Suppressor macrophage (primary cell): ENCODE measurements at places on chromosomes 2 and 18.
A peak's percentile ranks its signal among the peaks of the same experiment; 100 is the strongest.

DNA sequence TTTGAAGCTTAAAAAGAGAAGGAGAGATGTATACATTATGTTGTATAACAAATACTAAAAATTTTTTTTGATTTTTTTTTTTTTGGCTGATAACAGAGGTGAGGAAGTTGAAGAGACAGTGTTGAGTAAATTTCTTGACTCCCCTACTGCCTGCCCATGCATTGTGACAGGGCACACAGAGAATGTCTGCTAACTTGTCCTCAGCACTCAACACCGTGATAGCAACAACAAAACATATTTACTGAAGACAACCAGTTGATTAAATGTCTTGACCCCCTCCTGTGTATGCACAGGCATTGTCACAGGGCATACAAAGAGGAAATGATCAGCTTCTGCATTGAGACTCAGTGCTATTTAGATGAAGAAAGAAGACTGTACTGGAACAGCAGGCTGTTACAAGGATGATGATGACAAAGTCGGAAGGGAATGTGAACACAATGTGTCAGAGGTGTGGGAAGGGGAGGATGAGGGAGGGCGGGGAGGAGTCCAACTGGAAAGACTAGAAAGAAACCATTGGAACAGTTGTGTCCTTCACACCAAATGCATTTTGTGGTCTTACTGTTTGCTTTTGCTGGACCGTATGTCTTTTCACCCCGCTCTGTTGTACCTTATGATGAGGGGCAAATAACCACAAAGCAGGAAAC lies 89.5 kb downstream of the CERS6 start:
- DNase-seq, result peak; percentile 40

GRCh38 chr18:46480226-46480625 lies 176.8 kb downstream of the LOXHD1 start:
- no peak for DNase-seq

DNA sequence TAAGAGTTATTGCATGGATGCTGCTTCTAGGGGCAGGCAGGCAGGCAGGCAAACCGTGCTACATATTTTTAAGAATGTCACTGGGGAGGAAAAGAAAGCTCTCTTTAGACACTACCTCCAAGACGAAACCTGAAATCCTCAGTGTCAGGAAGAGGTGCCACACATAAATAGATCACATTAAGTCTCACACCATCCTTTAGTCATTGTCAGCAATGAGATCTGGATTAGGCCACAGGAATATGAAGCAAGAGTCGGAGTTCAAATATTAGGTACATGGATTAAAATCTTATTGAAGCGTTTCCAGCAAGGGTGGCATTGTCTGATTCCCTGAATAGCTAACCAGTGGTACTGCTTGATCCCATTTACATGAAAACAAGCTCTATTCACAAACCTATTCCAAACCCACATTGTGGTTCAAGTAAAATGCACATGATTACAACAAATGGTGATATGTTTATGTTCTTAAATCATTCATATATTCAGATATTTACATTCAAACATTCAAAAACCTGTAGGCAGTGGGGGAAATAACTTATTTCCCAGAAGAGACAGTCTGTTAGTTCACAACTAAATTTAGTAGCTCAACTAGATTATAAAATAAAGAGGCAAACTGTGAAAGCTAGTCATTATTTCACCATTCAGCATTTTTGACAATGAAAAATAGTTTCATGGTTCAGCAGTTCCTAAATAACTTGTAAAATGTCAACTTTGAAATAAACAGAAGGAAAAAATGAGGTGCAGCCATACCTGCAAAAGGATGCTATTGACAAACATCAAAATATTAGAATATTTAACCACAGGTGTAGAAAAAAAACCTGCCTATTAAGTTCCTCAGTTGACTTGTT lies 195.4 kb upstream of the SIX3 start:
- no peak for DNase-seq

- no peak for DNase-seq
These were observed 233.2 kb upstream of the SMAD7 start for GRCh38 chr18:49183921-49184320.

- no peak for DNase-seq
These were observed 226.2 kb upstream of the RAB6C start for GRCh38 chr2:129753261-129753660.

DNA sequence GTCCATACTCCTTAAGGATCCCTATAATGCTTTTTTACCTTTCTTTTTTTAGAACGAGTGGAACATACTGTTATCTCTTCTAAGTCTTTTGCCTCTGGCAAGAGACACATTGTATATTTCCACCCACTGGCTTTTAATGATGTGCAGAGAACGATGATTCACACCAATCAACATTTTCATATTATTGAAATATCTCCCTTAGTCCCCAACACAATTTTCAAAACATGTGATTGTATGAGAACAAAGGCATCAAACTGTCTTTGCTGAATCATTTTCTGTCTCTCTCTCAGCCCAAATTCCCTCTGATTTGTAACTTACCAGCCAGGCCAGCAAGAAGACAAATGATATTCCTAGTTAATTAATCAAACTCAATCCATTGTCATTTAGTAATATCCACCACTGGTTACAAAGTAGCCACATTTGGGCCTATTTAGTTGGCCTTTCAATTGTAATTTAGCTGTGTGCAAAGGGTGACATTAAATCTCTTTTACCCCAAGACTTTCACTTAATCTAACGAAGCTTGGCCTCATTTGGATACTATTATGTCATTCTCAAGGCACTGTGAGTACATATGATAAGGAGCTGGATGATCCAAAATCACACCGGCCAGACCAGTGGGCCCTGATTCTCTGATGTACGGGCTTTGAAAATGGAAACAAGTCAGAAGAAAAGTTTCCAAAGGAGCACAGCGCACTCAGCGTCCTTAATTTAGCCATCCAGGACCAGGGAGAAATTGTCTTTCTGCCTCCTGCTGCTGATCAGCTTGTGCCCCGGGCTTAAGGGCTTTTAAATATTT lies 185.1 kb downstream of the SCG2 start:
- DNase-seq, result no peak

DNA sequence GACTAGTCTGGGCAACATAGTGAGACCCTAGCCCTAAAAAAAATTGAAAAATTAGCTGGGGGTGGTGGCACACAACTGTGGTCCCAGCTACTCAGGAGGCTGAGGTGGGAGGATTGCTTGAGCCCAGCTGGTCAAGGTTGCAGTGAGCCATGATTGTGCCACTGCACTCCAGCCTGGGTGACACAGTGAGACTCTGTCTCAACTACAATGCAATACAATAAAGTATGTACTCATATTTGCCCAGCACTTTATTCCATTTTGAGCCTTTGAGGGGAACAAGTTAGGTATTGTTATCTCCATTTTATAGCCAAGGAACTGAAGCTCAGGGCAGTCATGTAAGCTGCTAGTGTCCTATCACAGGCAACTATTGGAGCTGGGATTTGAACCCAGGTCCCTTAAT lies 49.3 kb upstream of the PLB1 start:
- DNase-seq, result peak; percentile 42

- no peak for DNase-seq
These were observed 160.7 kb upstream of the HDAC4 start for GRCh38 chr2:239561446-239562001.

- no peak for DNase-seq
These were observed 58.7 kb downstream of the ITGB6 start for GRCh38 chr2:160141419-160141818.

GRCh38 chr2:121071034-121071504 lies 213.9 kb downstream of the TFCP2L1 start:
- DNase-seq, result peak; percentile 41

DNA sequence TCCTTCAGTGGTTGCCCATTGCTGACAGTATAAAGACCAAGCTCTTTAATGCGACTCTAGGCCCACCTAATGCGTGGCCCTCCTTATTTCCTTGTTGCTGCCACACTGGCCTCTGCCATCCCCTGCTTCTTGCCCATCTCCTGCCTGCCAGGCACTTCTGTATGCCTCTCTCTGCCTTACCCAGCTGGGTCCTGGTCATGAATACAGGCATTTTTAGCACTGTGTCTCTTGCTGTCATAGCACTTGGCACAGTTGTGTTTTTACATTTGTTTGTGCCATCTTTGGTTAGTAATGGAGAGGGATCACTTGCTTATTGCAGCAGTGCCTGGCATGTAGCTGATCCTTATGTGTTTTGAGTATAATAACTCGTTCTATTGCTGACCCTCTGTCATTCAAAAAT lies 38.7 kb downstream of the MAP4K4 start:
- DNase-seq, result no peak

- no peak for DNase-seq
These were observed 184.1 kb downstream of the C1D start for GRCh38 chr2:67878743-67879142.

- no peak for DNase-seq
These were observed 30.1 kb downstream of the KCTD18 start for GRCh38 chr2:200479692-200480265.

- no peak for DNase-seq
These were observed 8.3 kb downstream of the ZNF385B start for GRCh38 chr2:179853108-179853507.

- DNase-seq, result no peak
These were observed 486.3 kb downstream of the ARHGAP15 start for GRCh38 chr2:143615562-143615961.

DNA sequence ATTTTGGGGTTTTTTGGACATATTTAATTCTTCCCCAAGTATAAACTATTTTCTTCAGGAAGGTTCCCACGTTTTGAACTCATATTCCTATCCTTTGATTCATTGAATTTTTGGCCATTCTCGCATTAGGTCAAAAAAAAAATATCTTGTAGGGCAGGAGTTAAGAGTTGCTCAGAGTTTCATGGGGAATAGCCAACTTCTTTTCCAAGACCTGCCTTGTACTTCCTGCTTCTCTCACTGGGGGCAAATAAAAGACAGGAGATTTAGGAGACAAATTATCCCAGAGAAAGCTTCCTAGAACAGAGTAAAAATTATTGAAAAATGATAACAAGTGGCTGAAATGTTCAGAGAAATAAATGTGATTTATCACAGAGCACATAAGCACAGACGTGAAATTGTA lies 55.2 kb upstream of the BCL11A start:
- DNase-seq, result no peak

GRCh38 chr18:62991959-62992358 lies 276.6 kb downstream of the PHLPP1 start:
- no peak for DNase-seq

- DNase-seq, result peak; percentile 85
These were observed 49.0 kb upstream of the BCL2L11 start for GRCh38 chr2:111071600-111072171.

DNA sequence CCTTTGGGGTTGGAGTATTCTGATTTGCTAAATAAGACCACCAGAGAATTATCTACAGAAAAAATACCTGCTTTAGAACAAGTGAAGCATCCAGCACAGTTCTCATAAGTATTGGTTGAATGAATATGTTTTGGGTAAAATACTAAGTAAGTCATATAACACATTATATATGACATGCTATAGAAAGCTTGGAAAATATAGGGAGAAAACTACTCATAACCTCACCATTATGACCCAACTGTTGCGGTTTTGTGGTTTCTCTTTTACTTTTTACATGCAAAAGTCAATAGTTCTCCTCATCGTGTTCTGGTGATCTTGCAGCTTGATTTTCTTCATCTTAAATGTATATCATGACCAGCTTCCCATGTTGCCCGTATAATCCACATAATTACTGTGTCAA lies 66.2 kb downstream of the DIPK1C start:
- DNase-seq, result peak; percentile 40

GRCh38 chr2:224832207-224832606 lies 116.0 kb upstream of the CCDC195 start:
- no peak for DNase-seq

- no peak for DNase-seq
These were observed 758.4 kb upstream of the GCFC2 start for GRCh38 chr2:76469066-76469465.

DNA sequence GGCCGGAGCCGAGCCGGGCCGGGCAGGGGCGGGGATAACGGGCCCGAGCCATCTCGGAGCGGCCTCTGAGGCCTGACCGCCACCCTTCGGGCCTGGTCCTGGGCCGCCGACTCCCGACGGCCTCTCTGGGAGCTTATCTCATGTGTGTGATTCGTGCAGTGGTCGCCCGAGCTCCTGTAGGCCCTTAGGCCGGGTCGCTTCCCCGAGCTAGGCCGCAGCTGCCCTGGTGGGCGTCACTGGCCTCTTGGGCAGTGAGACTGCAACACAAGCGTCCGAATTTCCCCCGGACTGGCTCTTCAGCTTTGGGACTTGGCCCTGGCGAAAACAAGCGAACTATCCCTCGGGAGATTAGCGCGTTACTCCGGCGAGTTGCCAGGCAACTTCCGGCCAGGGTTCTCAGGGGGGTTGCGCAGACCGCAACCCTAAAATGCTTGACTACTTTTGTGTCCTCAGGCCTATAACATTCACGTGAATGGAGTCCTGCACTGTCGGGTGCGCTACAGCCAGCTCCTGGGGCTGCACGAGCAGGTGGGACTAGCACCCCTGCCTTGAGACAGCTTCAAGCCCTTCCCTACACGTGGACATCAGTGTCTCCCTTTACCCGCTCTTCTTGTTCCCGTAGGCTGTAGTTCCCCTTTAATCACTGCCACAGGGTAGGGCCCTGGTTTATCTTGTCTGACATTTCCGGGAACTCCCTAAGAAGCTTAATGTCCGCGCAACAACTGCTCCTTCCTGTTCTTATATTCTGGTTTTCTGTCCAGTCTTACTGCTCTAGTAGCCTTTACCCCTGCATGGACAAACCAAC lies 602 bp downstream of the SNX17 start:
- DNase-seq, result peak; percentile 86

DNA sequence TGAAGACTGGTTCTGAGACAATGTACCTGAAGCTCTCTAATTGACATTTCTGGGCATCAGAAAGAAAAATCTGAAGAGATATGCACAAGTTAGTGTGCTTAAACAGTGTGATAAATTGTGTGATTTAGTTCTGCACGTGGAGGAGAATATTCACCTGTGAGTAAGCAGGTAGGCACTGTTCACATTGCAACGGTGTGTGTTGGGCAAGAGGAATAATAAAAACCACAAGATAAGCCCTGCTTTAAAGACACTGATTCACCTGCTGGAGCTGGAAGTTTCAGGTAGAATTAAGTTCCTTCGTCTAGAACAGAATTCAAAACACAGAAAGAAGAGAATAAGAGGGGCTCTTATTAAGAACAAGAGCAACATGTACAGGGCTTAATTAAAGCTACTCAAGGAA lies 864.3 kb upstream of the SOX11 start:
- no peak for DNase-seq

DNA sequence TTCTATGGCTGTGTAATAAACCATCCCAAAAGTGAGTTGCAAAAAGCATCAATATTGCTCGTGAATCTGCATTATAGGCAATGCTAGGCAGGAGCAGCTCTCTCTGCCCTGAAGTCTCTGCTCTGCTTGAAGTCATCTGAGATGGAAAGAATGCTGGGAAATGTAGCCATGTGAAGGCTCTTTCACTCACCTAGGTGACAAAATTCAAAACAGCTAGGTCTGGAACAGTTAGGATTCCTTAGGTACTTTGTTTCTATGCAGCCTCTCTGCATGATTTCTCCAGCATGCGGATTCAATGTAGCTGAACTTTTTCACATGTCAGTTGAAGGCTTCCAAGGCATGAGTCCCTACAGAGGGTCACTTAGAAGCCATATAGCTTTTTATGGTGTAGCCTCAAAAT lies 1383.7 kb downstream of the LRP1B start:
- no peak for DNase-seq
